ENCODE measurements at places on chromosomes 7 and 10.

GRCh38 chr10:12659706-12660105 is 310.4 kb downstream of the CAMK1D start:
- DNase-seq = no peak

GRCh38 chr10:48234295-48234694 is 40.2 kb downstream of the FRMPD2 start:
- no peak for DNase-seq

GRCh38 chr7:151838861-151839381 is 38.0 kb downstream of the PRKAG2 start:
- DNase-seq = peak; percentile 68

DNA sequence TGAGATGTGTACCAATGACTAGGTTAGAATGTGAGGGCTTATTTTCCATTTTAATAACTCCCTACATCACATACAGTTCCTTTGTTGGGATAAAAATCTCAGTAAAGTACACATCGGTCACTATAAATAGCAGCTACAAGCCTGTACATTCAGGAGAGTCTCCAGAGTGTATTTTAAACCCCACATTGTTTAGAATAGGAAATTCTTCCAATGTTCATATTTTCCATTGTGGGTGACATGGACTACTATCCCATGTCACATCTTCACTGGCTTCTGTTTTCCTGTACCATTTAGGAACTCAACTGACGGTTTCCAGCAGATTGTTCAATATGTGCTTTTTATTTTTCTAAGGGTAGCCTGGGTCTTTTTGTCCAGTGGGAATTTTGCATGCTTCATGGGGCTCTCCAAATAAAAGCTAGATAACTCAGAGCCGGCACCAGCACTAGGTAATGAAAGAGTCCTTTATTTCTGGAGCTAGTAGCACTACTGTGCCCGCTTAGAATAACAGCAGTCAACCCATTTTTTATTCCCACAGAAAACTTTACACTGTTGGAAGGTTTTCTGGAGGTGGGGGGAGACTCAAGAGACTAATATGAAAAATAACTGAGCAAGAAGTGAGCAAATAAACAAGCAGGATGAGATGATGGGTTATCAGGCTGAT is 100.5 kb downstream of the CALD1 start:
- DNase-seq = no peak

DNA sequence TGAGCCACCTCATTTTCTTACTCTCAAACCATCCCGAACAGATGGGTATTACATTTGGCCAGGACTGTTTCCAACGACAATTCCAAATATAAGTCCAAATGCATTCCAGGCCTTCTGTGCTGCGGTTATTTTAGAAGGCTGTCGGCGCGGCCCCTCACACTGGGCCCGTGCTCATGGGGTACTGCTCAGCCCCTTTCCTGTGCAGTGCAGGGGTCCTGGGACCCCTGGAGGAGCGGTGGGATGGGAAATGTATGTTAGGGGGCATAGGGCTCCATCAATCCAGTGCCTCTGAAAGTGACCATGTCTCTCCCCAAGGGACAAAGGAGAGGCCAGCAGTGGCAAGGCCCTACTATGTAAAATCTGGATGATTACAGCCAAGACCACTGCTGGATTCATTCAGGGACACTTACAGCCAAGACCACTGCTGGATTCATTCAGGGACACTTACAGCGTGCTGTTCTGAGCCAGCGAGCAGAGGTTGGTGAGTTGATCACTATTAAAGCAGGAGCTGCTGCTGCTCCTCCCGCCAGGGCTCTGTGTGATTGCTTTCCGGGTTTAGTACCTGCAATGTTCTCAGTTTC is 66.3 kb downstream of the CHST15 start:
- DNase-seq = no peak

- DNase-seq = no peak
Observed at GRCh38 chr7:29277436-29278215, 83.1 kb downstream of the CHN2 start.

Measured in HL-60 (cell line).